ENCODE measurements at places on chromosomes 5 and 9.

- DNase-seq, result no peak
Measured at GRCh38 chr9:98220911-98221310, 28.5 kb upstream of the CORO2A start.

DNA sequence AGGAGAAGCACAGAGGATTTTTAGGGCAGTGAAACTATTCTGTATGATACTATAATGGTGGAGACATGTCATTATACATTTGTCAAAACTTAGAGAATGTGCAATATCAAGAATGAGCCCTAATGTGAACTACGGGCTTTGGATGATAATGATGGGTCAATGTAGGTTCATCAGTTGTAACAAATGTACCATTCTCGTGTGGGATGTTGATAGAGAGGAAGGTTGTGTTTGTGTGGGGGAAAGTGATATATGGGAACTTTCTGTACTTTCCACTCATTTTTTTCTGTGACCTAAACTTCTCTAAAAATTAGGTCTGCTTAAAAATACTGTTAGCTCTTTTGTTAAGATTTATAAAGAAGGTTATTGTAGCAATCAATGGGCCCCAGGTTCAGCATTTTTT is 138.9 kb downstream of the SPATA31D1 start:
- DNase-seq, result no peak

DNA sequence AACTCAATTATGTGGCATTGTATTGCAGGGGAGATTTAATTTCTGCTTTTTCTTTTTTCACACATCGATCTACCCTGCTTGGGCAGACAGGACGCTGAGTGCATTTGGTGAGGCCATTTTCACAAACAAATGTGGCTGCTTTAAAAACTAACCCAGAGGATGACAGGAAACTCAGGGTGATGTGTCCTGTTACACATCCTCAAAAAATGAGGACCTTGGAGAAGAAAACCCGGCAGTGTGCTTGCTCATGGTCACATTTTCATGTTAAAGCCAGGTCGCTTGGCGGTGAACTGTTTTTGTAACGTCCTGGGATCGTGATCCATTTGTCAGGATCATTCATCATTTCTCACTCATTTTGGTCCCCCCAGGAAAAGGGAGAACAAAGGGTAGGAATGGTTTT is 478.3 kb upstream of the ADAMTS16 start:
- DNase-seq, result no peak

GRCh38 chr5:53996008-53996407 is 314.4 kb downstream of the ARL15 start:
- DNase-seq, result no peak

GRCh38 chr5:100790170-100790665 is 112.9 kb downstream of the ST8SIA4 start:
- DNase-seq, result no peak

DNA sequence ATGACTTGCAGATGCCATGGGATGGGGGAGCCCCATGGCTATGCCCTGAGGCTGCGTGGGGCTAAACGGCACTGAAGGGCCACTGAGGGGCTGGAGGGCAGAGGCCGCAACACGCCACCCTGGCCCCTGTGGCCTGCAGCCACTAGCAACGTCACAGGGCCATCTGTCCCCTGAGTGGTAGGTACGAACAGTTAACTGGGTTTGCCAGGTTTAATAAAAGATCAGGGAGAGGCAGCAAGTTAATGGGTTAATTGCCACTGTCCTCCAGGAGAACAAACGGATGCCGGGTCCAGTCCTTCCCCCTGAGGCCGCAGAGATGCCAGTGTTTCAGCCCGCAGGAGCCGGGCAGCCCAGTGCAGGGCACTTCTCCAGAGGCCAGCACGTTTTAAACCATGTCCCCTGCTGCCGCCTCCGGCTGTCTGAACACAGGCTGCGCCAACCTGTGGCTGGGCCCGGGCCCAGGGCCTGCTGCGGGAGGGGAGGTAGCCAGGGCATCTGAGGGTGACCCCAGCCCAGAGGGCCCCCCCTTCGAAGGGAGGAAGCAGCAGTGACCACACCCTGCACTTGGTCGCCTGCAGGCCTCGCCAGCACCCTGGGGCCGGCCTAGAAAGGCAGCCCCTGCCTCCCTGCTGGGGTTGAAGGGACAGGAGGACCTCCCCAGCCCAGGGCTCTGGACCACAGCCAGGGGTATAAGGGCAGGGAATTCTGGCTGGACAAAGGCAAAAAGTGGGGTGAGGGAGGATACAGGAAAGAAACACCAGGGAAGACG is 227.3 kb downstream of the FANCC start:
- no peak for DNase-seq

- DNase-seq, result no peak
Measured at GRCh38 chr9:104984948-104985347, 57.0 kb upstream of the ABCA1 start.

GRCh38 chr9:95890594-95890993 is 15.1 kb downstream of the ERCC6L2 start:
- DNase-seq, result no peak

GRCh38 chr9:33043671-33044070 is 18.6 kb downstream of the DNAJA1 start:
- no peak for DNase-seq

All from activated CD4-positive, alpha-beta T cell treated with anti-CD3 and anti-CD28 coated beads, Interleukin-2, amount 50 U/mL, for 24 hours (primary cell).